ENCODE measurements at places on chromosomes 2 and 18.
A peak's percentile ranks its signal among the peaks of the same experiment; 100 is the strongest.

GRCh38 chr2:108403494-108403893 is 25.7 kb downstream of the SULT1C4 start:
- DNase-seq: no peak

DNA sequence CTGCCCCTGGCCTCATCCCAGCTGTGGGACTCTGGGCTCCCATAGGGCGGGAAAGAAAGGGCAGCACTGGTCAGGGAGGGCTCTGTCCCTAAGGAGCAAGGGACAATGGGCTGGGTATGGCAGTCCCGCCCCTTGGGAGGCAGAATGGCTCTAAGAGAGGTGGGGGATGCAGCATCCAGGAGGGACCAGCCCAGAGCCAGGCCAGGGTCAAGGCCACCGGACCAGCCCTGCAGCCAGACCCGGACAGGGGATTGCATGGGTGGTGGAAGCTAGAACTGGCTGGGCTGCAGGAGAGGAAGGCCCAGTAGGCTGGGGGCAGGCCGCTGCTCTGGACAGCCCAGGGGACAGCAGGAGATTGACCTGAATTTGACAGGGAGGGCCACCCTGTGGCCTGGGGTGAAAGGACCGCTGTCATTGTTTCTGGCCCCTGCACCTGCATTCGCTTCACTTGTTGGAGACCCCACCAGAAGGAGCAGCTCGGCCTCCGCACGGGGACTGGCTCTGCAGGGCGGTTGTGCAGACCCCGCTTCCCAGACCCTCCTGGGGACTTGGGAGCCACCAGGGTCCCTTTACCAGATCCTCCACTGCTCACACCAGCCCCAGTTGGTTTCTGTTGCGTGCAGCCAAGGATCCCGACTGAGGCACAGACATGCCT is 14.6 kb downstream of the RAMP1 start:
- DNase-seq: no peak

GRCh38 chr2:64932371-64933216 is 56.6 kb upstream of the SLC1A4 start:
- DNase-seq: no peak

GRCh38 chr2:233208382-233209116 is 42.9 kb upstream of the ATG16L1 start:
- no peak for DNase-seq

- DNase-seq: no peak
Observed at GRCh38 chr2:68167186-68167585, 9.5 kb downstream of the PNO1 start.

GRCh38 chr2:48444404-48444803 is 85.5 kb upstream of the STON1 start:
- no peak for DNase-seq

DNA sequence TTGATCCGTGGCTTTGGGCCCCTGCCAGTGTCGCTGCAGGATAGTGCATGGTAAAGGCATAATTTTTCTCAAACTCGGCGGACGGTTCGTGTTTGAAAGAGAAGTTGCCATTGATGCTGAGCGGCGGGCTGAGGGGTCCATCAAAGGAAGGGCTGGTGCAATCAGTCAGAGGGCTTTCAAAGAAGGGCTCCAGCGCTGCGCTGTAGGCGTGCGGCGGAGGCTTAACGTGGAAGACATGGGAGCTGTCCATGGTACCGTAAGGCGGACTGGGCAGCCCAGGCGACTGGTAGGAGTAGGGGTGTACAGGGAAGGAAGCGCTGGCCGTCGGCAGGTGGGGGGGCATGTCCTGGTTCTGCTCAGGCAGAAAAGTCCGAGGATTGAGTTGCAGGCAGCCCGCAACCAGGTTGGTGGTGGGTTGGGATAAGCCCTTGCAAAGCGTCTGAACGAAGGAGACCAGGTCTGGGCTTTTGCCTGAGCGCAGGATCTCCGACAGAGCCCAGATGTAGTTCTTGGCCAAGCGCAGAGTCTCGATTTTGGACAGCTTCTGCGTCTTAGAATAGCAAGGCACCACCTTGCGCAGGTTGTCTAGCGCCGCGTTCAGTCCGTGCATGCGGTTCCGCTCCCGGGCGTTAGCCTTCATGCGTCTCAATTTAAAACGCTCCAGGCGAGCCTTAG is 2.3 kb downstream of the NEUROD1 start:
- DNase-seq: peak; percentile 94

Measured in chondrocyte (in vitro differentiated cells).